Lung microvascular endothelial cell (primary cell): ENCODE measurements at places on chromosomes 3 and 15. TPM values are rescaled to one million over a fixed set of nuclear protein-coding genes. Genes with fewer than 3 reads are reported as not detected.

TM4SF1 gene
- 1,181 and 1,820 TPM in 2 replicates for total RNA-seq

CHRNB4 gene
- total RNA-seq = not detected in 2 replicates

GOLGA8T gene
- under 0.01 TPM in 1 of 2 replicates, not detected in the other for total RNA-seq

CCRL2 gene
- 0.40 and 2.6 TPM in 2 replicates for total RNA-seq

POTEB2 gene
- not detected in 2 replicates for total RNA-seq

WDR93 gene
- not detected in 2 replicates for total RNA-seq

ARPP21 gene
- not detected in 2 replicates for total RNA-seq

IL5RA gene
- total RNA-seq = not detected in 2 replicates

OXTR gene
- total RNA-seq = 1.7 and 2.8 TPM in 2 replicates

CPLX3 gene
- not detected in 2 replicates for total RNA-seq

SH3GL3 gene
- total RNA-seq = under 0.01 TPM in 1 of 2 replicates, not detected in the other

TMED3 gene
- 146 and 205 TPM in 2 replicates for total RNA-seq

PSTPIP1 gene
- under 0.01 and 0.40 TPM in 2 replicates for total RNA-seq

IMPG2 gene
- 0.44 and 0.99 TPM in 2 replicates for total RNA-seq

FRG2C gene
- total RNA-seq = not detected in 2 replicates

RYR3 gene
- not detected in 2 replicates for total RNA-seq

TLR9 gene
- total RNA-seq = not detected in 2 replicates

GNAT1 gene
- not detected in 2 replicates for total RNA-seq

FBXW12 gene
- total RNA-seq = not detected in 2 replicates

WNT5A gene
- total RNA-seq = 1.6 and 2.0 TPM in 2 replicates

POLQ gene
- total RNA-seq = 0.99 and 2.4 TPM in 2 replicates

KCTD6 gene
- total RNA-seq = 3.5 and 6.7 TPM in 2 replicates

SLC26A6 gene
- total RNA-seq = 8.3 and 9.7 TPM in 2 replicates

ZPLD1 gene
- not detected in 2 replicates for total RNA-seq

PRRT3 gene
- 0.44 and 0.60 TPM in 2 replicates for total RNA-seq

MAN2A2 gene
- total RNA-seq = 16.8 and 28.8 TPM in 2 replicates

SAMMSON gene
- total RNA-seq = not detected in 2 replicates

CD86 gene
- not detected in 2 replicates for total RNA-seq

CTXN2 gene
- not detected in 2 replicates for total RNA-seq

FRMD4B gene
- total RNA-seq = 36.6 and 73.2 TPM in 2 replicates

WWTR1 gene
- total RNA-seq = 124 and 142 TPM in 2 replicates

GCSAM gene
- total RNA-seq = not detected in 2 replicates

RNU5B-1 gene
- total RNA-seq = not detected in 2 replicates

TOMM70 gene
- total RNA-seq = 21.6 and 21.8 TPM in 2 replicates

SLC24A5 gene
- total RNA-seq = under 0.01 TPM in 1 of 2 replicates, not detected in the other

PCSK6 gene
- total RNA-seq = 20.0 and 38.9 TPM in 2 replicates

RETNLB gene
- not detected in 2 replicates for total RNA-seq

RHCG gene
- not detected in 2 replicates for total RNA-seq

GRM7 gene
- under 0.01 TPM in 1 of 2 replicates, not detected in the other for total RNA-seq

USP13 gene
- 14.8 and 37.5 TPM in 2 replicates for total RNA-seq

GCNT3 gene
- not detected in 2 replicates for total RNA-seq

BHLHE40 gene
- total RNA-seq = 7.8 and 9.7 TPM in 2 replicates

REC114 gene
- total RNA-seq = not detected in 2 replicates

PLS1 gene
- 0.44 and 0.60 TPM in 2 replicates for total RNA-seq
